ENCODE measurements at places on chromosomes 7 and 10. TPM values are rescaled to one million over a fixed set of nuclear protein-coding genes. Genes with fewer than 3 reads are reported as not detected.

DNA sequence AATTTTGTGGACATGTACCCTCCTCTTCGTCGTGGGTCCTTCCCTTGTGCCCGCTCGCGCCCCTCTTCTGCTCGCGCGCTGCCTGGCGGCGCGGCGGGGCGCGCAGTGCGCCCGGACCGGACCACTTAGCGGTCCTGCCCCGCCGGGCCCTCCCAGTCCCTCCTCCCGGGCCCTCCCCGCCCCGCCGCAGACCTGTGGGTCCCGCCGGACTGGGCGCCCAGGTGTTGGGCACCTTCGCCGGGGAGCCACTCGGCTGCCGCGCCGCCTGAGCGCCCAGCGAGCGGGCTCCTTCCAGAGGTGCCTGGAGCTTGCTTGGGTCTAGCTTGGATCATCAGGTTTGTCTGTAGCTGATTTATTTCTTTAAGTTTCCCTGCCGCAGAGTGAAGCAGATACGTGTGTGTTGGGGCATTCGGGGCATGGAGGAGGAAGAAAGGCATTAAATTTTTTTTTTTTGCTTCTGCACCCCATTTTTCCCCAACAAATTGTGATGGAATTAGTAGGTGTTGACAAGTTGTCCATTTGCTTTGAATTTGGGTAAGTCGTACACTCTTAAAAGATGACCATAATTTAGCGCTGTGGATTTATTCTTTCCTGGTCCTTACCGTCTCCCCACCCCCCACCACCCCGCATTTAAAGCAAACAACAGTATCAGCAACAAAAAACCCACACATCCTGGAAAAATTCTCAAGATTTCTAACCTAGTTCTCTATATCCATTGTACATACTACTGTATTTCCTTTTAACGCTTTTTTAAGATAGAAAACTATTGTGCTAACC lies 905 bp downstream of the C1GALT1 start:
- peak; percentile 73 for DNase-seq

DNA sequence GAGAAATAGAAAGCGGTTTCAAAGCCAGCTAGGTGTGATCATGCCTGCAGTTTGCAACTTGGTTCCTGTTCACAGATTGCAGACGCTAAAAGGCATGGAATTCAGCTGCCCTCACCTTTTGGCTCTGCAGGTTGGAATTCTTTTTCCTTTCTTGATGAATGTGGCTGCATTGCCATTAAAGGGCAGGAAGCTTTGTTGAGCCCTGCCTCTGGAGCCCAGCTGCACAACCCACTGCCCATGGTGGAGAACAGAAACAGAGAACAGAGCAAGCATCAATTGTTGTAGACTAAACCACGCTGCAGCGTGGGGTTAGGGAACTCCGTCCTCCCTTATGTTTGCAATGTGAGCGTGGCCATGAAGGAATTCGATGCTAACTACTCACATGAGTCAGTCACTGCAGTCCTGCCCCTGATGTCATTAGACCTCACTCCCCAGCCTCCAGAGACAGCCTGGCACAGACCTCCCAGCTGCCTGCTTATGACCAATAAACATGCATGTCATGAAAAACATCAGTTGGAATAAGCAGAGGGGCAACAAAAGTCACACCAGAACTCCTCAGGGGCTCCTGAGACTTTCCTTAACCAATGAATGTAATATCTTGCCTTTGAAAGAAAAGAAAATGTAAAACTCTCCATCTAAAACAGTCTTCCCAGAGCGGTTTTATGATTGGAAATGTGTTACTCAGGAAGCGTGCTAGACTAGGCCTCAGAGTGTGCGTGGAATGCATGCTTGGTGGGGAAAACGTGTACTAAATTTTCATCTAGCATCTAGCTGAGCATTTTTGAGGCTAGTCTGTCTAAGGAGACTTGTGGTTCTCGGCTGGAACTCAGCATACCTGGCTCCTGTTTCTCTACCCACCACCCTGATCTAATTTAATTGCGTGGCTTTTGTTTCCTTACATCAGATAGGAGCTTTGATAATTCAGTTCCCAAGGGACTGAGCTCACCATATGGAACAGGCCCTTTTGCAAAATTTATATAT lies 232.2 kb downstream of the KIAA1217 start:
- DNase-seq = no peak

GRCh38 chr7:154698726-154699291 lies 304.1 kb downstream of the PAXIP1 start:
- no peak for DNase-seq

DNA sequence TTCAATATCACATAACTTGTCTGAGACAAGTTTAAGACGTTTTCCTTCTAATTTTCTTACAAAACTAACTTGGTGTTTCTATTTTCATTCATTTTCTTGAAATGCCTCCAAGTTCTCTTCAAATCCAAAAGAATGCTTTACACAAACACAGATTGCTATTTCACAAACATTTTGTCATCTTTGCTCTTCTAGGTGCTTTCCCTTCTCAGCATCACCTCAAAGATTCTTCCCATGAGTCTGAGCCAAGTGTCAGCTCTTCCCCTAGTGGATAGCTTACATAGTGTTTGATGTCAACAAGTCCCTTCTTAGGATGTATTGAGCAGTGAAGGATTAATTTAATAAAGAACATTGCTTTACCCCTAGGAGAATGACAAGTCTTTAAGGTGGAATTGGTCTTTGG lies 38.1 kb upstream of the SEMA3A start:
- DNase-seq = no peak

DNA sequence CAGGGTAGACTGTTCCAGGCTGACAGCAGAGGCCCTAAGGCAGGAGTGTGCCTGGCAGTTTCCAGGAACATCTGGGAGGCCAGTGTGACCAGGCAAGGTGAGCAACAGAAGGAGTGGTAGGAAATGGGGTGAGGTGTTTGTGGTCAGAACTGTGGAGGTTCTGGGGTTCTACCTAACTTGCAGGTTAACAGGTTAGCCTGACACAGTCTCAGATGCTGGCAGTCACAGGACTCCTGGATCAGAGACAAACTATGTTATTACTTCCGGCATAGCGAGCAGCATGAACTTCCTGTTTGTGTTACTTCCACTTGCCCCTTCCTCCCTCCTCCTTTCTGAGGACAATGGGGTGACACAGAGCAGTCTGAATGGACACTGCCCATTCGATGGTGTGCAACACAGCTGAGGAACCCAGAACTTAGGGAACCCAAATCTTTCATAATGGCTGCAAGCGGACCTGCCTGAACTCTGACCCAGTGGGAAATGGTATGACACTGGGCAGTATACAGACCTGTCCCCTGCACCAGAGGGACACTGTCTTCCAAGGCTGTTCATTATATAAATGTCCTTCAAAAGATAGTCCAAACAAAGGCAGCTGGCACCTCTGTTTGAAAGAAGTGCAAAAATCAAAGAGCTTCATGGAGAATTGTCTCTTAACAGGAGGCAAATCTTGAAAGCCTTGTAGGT lies 3.9 kb upstream of the SAR1A start:
- DNase-seq = peak; percentile 39

GRCh38 chr10:132519382-132520176 lies 18.0 kb upstream of the INPP5A start:
- peak; percentile 13 for DNase-seq

GRCh38 chr7:142855114-142855743 lies 353 bp downstream of the EPHB6 start:
- DNase-seq = no peak

GRCh38 chr7:36600869-36601530 lies 123.3 kb downstream of the AOAH start:
- peak; percentile 42 for DNase-seq

GRCh38 chr10:65548001-65548400 lies 1377.8 kb upstream of the LRRTM3 start:
- no peak for DNase-seq

- no peak for DNase-seq
Observed at GRCh38 chr7:157537056-157537455, 200.3 kb downstream of the DNAJB6 start.

GRCh38 chr7:20964281-20964918 lies 177.7 kb upstream of the SP8 start:
- DNase-seq = no peak

The TPST1 gene
- 16.5 TPM for total RNA-seq

The CDC123 gene
- total RNA-seq = 28.3 TPM

The AGR2 gene
- total RNA-seq = 6.3 TPM

The IQCE gene
- 73.2 TPM for total RNA-seq

The ASIC3 gene
- 1.3 TPM for total RNA-seq

The FZD1 gene
- total RNA-seq = 10.1 TPM

Measured in body of pancreas (tissue), 4 donors.